ENCODE measurements at places on chromosomes 6 and 20. TPM values are rescaled to one million over a fixed set of nuclear protein-coding genes. Genes with fewer than 3 reads are reported as not detected.
A peak's percentile ranks its signal among the peaks of the same experiment; 100 is the strongest.

Gene MACROD2
- total RNA-seq = 21.8 TPM

Gene IRF4
- 0.26 TPM for total RNA-seq

Gene SERPINB1
- 80.4 TPM for total RNA-seq

Gene TOP1
- total RNA-seq = 18.5 TPM

Gene OPRM1
- 3.1 TPM for total RNA-seq

Gene TCF19
- total RNA-seq = 1.8 TPM

Gene ZNF391
- total RNA-seq = 3.1 TPM

GRCh38 chr6:2531426-2532215 is 219.1 kb downstream of the MYLK4 start:
- H3K4me1 ChIP-seq = no peaks in the 10 kb centered on the region
- no peak overlapping the region for H3K27ac ChIP-seq
- H3K36me3 ChIP-seq = no peaks in the 10 kb centered on the region
- DNase-seq = no peak

DNA sequence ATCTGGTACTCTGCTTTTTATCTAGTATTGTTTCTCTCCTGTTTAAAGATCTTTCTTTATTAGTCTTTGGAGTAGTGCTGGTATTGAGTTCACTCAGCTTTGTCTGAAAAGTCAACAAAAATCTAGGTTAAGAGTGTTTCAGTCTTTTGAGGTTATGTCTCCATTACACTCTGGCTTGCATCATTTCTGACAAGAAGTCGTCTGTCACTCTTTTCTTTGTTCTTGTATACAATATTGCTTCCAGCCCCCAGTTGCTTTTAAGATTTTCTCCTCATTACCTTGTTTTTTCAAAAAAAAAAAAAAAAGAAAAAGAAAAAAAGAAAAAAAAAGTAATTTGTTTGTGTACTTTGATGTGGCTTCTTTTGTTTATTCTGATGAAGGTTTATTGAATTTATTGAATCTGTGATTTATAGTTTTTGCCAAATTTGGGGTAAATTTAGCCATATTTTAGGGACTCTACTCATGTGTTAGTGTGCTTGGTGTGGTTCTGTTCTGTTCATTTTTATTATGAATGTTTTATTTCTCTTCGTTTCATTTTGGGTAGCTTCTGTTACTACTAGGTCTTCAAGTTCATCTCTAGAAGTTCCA is 408.9 kb downstream of the CDKAL1 start:
- H3K36me3 ChIP-seq = no peaks in the 10 kb centered on the region
- no peak for DNase-seq
- H3K27me3 ChIP-seq = no peaks in the 10 kb centered on the region
- H3K27ac ChIP-seq = no peak overlapping the region
- no peak overlapping the region for H3K4me3 ChIP-seq
- H3K4me1 ChIP-seq = no peaks in the 10 kb centered on the region

GRCh38 chr6:5034328-5034727 is 30.5 kb upstream of the RPP40 start:
- H3K4me3 ChIP-seq = no peak overlapping the region
- no peaks in the 10 kb centered on the region for H3K4me1 ChIP-seq
- no peaks in the 10 kb centered on the region for H3K36me3 ChIP-seq
- no peak for DNase-seq
- no peaks in the 10 kb centered on the region for H3K27me3 ChIP-seq
- no peak overlapping the region for H3K27ac ChIP-seq

GRCh38 chr20:62118113-62119043 is 3.9 kb upstream of the LSM14B start:
- H3K27me3 ChIP-seq = no peaks in the 10 kb centered on the region
- peak overlapping the region; percentile 99 for H3K27ac ChIP-seq
- DNase-seq = no peak
- peaks cover 33% of the 10 kb centered on the region for H3K4me1 ChIP-seq
- H3K4me3 ChIP-seq = no peak overlapping the region

DNA sequence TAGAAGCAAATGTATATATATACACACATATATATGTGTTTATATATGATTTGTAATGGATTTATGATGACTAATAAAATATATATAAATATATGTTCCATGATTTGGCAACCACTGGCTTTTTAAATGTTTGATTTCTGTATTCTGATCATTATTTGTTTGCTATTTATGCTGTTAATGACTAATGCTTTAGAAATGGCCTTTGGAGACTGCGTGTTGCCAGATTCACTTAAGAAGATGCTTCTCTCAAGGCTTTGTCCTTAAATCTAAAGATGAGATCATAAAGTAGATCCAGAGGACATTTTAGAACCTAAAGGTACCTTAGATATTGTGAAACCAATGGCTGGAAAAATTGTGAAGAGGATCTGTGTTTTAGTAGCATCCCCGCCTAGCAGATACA is 116.0 kb upstream of the SUPT3H start:
- no peaks in the 10 kb centered on the region for H3K4me1 ChIP-seq
- no peaks in the 10 kb centered on the region for H3K36me3 ChIP-seq
- H3K27me3 ChIP-seq = no peaks in the 10 kb centered on the region
- H3K4me3 ChIP-seq = no peak overlapping the region
- no peak overlapping the region for H3K27ac ChIP-seq

- no peak for DNase-seq
- no peaks in the 10 kb centered on the region for H3K27me3 ChIP-seq
- H3K4me1 ChIP-seq = no peaks in the 10 kb centered on the region
- no peak overlapping the region for H3K4me3 ChIP-seq
- no peak overlapping the region for H3K27ac ChIP-seq
- H3K36me3 ChIP-seq = no peaks in the 10 kb centered on the region
Observed at GRCh38 chr6:24107294-24107693, 18.7 kb upstream of the NRSN1 start.

GRCh38 chr20:33731693-33732165 is at the start of gene ZNF341:
ZNF341 (plus strand) TSS chr20:33731996; CDS start chr20:33732022, 26 bp downstream.
- H3K27ac ChIP-seq = peak within 1 kb of the TSS; percentile 97
- DNase-seq = peak; percentile 91
- H3K36me3 ChIP-seq = no peaks in the 10 kb centered on the region
- peaks cover 32% of the 10 kb centered on the region for H3K4me1 ChIP-seq
- H3K4me3 ChIP-seq = peak within 1 kb of the TSS; percentile 1
- H3K27me3 ChIP-seq = no peaks in the 10 kb centered on the region

- H3K27me3 ChIP-seq = no peaks in the 10 kb centered on the region
- H3K27ac ChIP-seq = no peak overlapping the region
- no peaks in the 10 kb centered on the region for H3K36me3 ChIP-seq
- no peak for DNase-seq
- no peak overlapping the region for H3K4me3 ChIP-seq
Observed at GRCh38 chr6:85261271-85261670, 188.6 kb upstream of the NT5E start.
